ENCODE measurements at places on chromosomes 11 and 22.

DNA sequence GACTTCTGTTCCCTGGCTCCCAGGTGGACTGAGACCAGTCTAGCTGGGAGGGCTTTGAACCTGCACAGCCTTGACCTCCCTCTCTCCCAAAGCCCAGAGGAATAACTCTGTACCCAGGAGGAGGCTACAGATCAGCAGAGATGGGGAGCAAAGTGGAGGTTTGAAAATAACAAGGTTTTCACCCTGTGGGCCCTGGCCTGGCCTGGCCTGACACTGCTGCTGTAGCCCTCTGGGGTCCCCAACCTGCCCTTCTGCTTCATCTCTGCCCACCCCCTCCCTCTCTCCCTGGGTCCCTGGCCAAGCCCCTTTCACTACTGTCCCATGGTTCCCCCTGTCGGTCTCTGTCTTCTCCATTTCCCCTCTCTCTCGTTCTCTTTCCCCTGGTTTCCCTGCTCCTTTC, 225.2 kb downstream of the BUD13 start:
- DNase-seq = no peak

- DNase-seq = no peak
These were observed 14.8 kb downstream of the PLAAT3 start for GRCh38 chr11:63599211-63600122.

GRCh38 chr11:96075532-96075959, 151.6 kb upstream of the MTMR2 start:
- DNase-seq = no peak

GRCh38 chr11:131649856-131650255, 279.4 kb downstream of the NTM start:
- DNase-seq = no peak

GRCh38 chr11:113634940-113635575, 71.0 kb downstream of the TMPRSS5 start:
- no peak for DNase-seq

DNA sequence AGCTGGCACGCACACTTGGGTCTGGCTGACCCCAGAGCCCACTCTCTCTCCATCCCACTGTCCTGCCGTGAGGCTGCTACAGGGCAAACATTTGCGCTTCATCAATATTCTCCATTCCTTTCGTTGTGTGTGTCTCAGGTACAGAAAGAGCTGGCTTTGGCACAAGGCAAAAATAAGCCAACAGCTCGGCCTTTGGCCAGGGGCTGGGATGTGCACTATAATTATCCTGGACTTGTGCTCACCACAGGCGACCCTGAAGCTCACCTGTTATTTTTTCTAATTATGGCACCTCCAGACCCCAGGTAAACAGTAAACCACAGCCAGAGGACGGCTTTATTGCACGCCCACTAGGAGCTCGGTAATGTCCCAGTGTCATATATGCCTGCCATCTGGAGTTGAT, 10.9 kb downstream of the ZMAT5 start:
- DNase-seq = no peak

DNA sequence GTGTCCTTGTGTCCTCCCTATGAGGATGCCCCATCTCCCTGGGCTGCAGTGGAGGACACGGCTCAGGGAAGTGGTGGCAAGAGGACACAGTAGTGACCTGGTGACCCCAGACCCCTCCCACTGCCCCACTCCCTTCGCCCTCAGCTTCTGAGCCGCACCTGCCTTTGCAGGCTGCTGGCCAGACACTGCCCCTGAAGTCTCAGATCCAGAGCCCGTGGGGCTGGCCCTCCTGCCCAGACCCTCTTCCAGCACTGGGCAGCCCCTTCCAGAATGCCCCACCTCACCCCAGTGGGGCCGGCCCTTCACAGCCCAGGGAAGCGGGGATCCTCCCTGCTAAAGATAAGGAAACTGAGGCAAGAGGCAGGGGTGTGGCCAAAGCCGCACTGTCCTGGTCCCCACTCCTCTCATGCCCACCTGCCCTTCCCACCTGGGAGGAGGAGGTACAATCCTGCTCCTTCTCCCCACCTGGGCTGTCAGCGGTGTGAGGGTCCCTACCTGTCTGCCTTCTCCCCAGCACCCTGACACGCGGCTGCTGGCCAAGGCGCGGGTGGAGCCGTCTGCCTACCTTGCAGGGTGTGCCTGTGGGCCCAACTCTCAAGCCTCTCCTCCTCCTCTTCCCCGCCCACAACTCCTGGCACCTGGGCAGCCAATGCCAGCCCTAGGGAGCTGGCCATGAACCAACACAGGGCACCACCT, 17.3 kb downstream of the TRPM5 start:
- DNase-seq = no peak

GRCh38 chr11:44817207-44817949, 90.6 kb downstream of the TSPAN18 start:
- DNase-seq = no peak
